Right atrium auricular region (tissue), 2 donors: ENCODE measurements at places on chromosomes 16 and 17.

DNA sequence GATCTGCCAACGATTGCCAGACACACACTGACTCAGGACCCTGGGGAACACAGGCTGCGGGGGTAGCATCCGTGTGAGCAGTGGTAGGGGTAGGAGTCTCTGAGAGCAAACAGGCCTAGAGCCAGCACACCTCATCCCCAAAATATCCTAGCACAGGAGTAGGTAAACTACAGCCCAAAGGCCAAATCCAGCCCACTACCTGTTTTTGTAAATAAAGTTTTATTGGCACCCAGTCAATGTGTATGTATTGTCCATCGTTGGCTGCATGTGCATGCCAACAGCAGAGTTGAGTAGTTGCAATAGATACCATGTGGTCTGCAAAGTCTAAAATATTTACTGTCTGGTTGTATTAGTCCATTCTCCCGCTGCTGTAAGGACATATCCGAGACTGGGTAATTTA lies 55.5 kb upstream of the GPRC5B start:
- no peak for DNase-seq
- no peak overlapping the region for H3K4me3 ChIP-seq
- H3K4me1 ChIP-seq, result no peaks in the 10 kb centered on the region
- no peak overlapping the region for H3K27ac ChIP-seq
- no peaks in the 10 kb centered on the region for H3K36me3 ChIP-seq

GRCh38 chr16:69321080-69321479 lies 9.3 kb downstream of the PDF start:
- peaks cover 90% of the 10 kb centered on the region for H3K36me3 ChIP-seq
- H3K4me1 ChIP-seq, result peaks cover 6% of the 10 kb centered on the region
- no peaks in the 10 kb centered on the region for H3K27me3 ChIP-seq
- H3K4me3 ChIP-seq, result no peak overlapping the region
- no peak overlapping the region for H3K27ac ChIP-seq

DNA sequence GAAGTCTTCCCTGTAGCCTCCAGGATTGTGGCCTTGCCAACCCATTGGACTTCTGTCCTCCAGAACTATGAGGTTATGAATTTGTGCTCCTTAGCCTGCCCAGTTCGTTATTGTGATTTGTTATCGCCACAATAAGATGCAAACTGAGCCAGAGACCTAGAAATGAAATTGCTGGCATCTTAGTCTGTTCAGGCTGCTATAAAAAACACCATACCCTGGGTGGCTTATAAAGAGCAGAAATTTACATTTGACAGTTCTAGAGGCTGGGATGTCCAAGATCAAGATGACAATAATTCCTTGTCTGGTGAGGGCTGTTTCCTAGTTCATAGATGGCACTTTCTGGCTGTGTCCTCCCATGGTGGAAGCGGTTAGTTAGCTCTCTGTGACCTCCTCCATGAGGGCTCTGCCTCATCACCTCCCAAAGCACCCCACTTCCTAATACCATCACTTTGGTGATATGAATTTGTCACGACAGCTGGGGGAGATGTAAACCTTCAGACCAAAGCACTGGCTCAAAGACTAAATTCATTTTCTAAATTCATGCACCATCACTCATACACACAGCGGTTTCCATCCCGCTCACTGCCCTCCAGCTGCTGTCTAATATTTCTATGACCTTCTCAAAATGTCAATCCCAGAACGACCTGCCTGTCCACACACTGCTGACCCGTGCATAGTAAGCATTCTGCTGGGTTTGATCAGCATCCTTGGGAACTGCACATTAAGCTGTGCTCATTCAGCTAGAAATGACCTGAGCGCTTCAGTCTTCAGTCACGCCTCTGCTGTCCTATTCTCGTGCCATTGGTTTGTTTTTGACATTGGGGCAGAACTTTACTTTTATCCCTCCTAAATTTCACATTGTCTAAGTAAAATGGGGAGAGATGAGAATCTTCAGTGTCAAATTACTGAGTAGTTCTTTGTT lies 36.6 kb downstream of the GINS3 start:
- H3K4me3 ChIP-seq, result no peak overlapping the region
- peak overlapping the region; percentile 14 for H3K27ac ChIP-seq
- no peaks in the 10 kb centered on the region for H3K27me3 ChIP-seq
- DNase-seq, result no peak

GRCh38 chr17:14616528-14616927 lies 315.6 kb downstream of the HS3ST3B1 start:
- no peak for DNase-seq
- H3K27ac ChIP-seq, result no peak overlapping the region
- no peaks in the 10 kb centered on the region for H3K4me1 ChIP-seq
- no peaks in the 10 kb centered on the region for H3K27me3 ChIP-seq
- no peak overlapping the region for H3K4me3 ChIP-seq
